Putamen (tissue), 1 donor: ENCODE measurements at places on chromosomes 12 and 14.
A peak's percentile ranks its signal among the peaks of the same experiment; 100 is the strongest.

GRCh38 chr12:116096874-116097273 lies 180.6 kb downstream of the MED13L start:
- no peak for DNase-seq

- no peak for DNase-seq
These were observed 30.6 kb downstream of the CLECL1 start for GRCh38 chr12:9702255-9702654.

DNA sequence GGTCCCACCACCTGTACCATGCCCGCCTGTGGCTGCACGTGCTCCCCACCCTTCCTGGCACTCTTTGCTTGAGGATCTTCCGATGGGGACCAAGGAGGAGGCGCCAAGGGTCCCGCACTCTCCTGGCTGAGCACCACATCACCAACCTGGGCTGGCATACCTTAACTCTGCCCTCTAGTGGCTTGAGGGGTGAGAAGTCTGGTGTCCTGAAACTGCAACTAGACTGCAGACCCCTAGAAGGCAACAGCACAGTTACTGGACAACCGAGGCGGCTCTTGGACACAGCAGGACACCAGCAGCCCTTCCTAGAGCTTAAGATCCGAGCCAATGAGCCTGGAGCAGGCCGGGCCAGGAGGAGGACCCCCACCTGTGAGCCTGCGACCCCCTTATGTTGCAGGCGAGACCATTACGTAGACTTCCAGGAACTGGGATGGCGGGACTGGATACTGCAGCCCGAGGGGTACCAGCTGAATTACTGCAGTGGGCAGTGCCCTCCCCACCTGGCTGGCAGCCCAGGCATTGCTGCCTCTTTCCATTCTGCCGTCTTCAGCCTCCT lies 1.1 kb downstream of the INHBE start:
- DNase-seq, result no peak

DNA sequence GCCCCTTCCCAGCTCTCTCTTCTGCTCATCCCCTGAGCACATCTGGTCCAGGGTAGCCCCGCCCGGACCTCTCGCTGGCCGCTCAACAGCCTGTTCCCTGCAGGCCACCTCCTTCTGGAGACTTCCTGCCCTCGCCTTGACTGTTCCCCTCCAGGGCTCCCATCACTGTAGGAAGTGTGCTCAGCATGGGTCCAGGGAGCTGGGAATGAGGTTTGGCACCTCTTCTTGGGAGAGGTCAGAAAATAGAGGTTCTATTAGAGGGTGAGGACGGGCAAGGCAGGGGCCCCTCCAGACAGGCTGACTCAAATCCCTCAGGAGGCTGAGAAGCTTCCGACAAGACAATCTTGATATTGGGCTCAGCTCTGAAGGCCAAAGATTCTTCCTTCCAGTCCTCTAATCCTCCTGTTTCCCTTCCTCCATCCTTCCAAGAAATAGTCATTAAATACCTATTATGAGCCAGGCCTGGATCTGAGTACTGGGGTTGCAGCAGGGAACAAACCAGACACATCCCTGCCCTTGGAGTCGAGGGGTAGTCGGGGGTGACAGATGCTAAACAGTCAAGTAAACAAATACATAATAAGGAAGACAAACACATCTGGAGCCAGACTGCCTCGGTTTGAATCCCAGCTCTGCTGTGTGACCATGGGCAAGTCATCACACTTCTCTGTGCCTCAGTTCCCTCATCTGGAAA lies 30.6 kb downstream of the CMKLR1 start:
- DNase-seq, result no peak

DNA sequence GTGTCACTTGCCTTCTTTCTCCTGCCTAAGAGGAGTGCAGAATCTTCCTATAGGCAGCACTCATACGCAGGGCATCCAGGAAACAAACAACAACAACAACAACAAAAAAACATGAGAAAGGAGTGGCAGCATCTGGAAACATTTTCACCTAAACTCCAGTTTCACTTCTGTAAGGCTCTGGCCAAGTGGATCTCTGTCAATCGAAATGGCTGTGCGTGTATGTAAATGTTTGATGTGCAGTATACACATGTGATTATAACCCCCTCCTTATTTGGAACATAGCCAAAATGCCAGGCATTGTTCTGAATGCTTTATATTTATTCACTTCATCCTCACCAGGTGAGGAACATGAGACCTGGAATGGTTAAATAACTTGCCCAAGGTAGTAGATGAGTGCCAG lies 76.8 kb downstream of the COX16 start:
- DNase-seq, result no peak

DNA sequence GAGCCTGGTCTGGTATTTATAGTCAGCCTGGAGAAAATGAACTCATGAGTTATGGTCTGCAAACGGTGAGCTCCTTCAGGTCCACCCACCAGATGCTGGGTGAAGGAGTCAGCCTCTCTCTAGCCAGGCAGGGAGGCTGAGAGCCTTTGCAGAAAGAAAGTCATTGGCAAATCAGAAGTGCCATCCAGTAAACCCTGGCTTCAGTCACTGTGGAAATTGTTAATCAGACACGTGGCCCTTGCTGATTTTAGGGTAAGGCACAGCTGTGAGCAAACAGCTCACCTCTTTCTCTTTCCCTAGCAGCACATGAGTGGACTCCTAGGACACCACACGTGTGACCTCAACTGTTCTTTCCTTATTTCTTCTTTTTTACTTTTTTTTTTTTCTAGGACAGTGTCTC lies 44.9 kb downstream of the CHST11 start:
- DNase-seq, result no peak

DNA sequence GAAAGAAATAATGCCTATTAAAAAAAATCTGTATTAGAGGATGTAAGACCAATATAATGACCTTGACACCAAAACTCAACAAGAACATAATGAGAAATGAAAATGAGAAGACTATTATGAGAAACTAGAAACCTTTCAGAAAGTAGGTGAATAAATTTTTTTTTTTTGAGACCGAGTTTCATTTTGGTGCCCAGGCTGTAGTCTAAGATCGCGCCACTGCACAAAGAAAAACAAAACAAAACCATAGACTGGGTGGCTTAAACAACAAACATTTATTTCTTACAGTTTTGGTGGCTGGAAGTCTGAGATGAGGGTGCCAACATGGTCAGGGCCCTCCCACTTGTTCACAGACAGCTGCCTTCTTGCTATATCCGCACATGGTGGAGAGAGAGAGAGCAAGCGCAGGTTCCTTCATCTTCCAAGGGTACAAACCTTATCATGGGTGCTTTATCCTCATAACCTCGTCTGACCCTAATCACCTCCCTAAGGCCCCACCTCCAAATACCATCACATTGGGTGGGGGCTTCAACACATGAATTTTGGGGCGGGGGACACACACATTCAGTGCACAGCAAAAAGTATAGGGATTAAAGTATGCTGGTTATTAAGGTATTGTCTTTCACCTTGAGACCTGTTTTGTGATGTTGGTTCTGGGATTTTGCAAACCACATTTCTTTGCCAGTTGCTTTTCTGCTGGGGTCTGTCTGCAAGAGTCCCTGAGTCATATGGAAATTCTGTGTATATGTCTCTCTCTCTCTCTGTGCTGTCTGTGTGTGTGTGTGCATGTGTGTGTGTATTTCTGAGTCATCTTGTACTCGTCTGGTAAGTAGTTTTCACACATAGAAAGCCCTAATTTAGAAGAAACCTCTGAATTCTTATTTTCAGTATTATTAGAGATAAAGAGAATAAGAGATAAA lies 26.2 kb downstream of the ZCRB1 start:
- DNase-seq, result no peak

- DNase-seq, result no peak
These were observed 8.3 kb upstream of the AEBP2 start for GRCh38 chr12:19430988-19431387.

DNA sequence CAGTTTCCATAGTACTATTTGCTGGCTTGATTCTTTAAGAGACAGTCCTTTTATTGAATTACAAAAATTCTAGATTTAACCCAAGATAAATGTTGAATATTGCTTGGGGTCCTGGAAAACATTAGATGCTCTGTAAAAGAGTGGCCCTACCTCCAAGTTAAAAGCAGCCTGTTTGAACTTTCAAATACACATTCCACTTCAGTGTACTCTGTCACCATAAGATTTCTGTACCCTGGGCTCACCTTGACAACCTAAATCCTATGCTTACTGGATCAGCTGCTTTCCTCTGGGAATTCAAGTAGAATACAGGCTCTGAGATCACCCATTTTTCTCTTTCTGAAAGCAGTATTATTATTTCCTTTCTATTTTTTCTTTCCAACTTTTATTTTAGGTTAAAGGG lies 107.7 kb upstream of the DCN start:
- DNase-seq, result no peak

DNA sequence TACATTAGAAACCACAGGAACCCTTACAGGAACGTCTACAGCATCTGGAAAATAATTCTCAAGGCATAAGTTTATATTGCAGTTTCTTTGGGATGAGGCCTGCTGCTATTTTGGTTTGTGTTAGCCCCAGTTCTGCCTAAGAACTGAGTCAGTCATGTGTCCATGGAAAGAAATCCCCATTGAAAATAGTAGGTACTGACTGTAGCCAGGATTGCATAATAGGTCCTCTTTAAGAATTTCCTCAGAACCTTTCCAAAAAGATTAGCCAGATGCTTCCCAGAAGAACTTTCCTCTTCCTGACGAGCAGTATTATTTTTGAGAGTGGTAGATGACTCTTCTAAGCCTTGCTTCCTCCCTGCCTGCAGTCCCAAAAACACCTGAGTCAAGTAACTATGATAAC lies 52.6 kb downstream of the RASSF8 start:
- no peak for DNase-seq

DNA sequence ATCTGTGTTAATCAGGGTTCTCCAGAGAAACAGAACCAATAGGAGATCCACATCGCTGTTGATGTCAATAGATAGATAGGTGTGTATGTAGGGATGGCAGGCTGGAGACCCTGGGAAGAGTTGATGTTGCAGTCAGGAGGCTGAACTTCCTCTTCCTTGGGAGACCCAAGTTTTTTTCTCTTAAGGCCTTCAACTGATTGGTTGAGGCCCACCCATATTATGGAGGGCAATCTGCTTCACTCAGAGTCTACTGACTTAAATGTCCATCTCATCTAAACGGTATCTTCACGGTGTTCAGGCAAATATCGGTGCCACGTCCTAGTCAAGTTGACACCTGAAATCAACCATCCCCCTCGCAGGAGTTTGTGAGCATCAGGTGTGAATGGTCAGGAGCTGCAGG lies 63.0 kb downstream of the ETV6 start:
- DNase-seq, result no peak

GRCh38 chr14:76708028-76708427 lies 53.2 kb upstream of the VASH1 start:
- no peak for DNase-seq

- DNase-seq, result peak; percentile 79
These were observed 11.6 kb downstream of the PLEKHG3 start for GRCh38 chr14:64715628-64716412.

DNA sequence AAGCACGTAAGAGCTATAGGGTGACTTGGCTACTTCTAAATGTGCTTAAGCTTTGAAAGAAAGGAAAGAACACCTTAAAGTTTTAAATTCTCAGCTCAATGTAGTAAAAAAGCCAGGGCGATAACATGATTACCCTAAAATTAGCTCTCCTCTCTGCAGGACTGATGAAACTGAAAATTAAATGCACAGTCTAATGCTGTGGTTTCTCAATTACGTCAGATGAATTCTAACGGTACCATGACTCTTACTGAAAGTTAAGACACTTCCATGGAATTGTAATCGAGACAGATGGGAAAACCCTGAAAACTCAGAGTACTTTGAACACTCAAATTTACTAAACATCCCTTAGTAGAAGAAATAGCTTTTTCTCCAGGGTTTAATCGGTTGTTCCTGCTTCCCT lies 25.9 kb upstream of the PRKD1 start:
- no peak for DNase-seq

DNA sequence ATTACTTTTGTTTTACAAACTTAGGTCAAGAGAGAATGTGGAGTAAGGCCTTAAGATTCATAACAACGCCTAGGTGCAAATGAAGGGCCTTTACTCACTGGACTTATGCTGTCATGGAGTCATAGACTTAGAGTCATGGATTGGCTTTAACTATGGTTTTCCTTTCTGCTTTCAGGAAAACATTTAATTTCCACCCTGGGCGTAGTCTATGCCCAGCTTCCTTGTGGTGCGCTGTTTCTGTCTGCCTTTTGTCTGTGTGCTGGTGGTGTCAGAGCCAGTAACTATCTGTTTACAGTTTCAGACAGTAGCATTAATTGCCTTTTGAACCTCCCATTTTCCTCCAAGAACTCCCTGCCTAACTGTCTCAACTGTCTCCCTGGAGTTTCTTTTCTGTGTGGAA lies 31.8 kb upstream of the COX6A1 start:
- no peak for DNase-seq

GRCh38 chr14:104223101-104224041 lies 85.0 kb downstream of the KIF26A start:
- DNase-seq, result no peak

DNA sequence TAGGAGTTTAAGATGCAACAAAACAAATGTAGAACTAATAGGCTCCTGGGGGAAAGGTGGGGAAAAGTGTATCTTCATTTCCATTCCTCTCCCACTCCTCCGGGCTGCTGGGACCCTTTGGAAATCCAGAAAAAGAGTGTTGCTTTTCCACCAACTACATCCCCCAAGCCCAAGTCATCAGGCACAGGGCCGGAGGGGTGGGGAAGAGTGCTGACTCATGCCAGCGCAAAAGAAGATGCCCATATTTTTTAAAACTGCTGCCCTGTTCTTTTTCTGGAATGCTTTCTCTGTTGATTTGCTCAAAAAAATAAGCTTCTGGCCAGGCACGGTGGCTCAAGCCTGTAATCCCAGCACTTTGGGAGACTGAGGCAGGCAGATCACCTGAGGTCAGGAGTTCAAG lies 70.9 kb downstream of the TBK1 start:
- DNase-seq, result no peak

- peak; percentile 45 for DNase-seq
These were observed 3.3 kb upstream of the POP5 start for GRCh38 chr12:120584343-120585149.

DNA sequence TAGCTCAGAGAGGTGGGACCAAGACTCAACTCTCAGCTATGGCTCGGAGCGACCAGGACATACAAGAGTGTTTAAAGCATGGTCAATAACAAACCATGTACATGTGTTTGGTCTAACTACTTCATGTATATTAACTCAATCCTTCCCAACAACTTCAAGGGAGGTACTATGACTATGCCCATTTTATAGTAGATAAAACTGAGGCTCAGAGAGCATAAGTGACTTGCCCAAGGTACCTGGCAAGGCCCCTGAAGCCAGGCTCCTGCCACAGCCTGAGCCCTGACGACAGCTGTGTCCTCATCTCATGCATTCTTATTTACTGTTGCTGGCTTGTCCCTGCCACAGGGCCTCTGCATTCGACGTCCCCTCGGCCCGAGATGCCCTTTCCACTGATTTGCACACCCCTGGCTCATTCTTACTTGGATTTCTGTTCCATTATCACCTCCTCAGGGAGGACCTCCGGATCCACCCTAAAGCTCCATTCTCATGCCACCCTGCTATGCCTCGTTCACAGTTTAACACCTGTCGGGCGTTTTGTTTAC lies 2.6 kb downstream of the TESC start:
- no peak for DNase-seq

GRCh38 chr14:78968265-78968664 lies 798.1 kb downstream of the NRXN3 start:
- no peak for DNase-seq
